ENCODE measurements at places on chromosomes 7 and 10.

DNA sequence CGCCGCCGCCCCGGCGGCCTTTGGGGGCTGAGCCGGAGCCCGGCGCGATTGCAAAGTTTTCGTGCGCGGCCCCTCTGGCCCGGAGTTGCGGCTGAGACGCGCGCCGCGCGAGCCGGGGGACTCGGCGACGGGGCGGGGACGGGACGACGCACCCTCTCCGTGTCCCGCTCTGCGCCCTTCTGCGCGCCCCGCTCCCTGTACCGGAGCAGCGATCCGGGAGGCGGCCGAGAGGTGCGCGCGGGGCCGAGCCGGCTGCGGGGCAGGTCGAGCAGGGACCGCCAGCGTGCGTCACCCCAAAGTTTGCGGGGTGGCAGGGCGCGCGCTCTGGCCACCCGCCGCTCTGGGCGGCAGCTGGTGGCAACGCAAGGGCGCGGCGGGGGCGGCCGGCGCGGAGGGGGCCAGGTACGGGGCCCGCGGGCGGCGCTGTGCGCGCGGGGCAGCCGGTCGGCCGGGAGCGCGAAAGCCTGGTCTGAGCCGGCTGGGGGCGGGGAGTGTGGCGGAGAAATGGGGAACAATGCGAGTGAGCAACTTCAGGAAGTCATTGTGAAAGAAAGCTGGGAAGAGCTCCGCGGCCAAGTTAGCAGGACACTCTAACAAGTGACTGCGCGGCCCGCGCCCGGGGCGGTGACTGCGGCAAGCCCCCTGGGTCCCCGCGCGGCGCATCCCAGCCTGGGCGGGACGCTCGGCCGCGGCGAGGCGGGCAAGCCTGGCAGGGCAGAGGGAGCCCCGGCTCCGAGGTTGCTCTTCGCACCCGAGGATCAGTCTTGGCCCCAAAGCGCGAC, at the start of gene IKZF1:
Gene IKZF1, plus strand, starts transcription at position 588 of the 782 bp plus-strand sequence. CDS start 14,346 bp downstream, outside the sequence.
- DNase-seq, result peak; percentile 65

DNA sequence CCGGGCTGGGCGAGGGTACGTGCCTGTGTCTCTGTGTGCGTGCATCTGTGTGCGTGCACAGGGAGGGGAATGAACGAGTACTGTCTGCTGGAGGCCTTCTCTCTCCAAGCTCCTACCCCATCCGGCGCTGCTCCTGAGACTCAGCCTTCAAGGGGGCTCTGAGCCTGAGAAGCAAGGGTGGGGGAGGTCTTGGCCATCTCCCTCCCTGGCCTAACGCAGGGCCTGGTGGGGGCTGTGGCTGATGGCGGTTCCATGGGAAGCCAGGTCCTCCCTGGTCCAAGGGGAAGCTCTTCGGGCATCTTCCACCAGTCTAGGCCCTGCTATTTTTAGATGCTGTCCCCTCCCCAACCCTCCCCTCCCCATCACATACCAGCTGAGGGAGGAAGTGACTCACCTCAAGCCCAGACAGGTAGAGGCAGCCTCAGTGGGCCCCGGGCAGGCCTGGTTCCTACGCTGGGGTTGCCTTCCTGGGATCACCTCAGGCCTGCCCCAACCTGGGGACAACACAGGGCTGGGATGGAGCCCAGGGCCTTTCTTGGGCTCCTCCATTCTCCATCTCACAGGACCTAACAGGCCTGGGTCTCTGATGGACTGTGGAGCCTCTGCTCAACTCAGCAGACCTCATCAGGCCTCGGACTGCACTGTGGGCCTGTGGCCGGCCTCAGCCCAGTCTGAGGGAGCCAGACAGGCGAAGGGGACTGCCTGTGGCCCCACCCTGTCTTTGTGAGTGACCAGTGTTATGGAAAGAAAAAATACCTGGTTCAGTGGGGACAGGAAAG, 32.2 kb downstream of the DNAJB12 start:
- no peak for DNase-seq

DNA sequence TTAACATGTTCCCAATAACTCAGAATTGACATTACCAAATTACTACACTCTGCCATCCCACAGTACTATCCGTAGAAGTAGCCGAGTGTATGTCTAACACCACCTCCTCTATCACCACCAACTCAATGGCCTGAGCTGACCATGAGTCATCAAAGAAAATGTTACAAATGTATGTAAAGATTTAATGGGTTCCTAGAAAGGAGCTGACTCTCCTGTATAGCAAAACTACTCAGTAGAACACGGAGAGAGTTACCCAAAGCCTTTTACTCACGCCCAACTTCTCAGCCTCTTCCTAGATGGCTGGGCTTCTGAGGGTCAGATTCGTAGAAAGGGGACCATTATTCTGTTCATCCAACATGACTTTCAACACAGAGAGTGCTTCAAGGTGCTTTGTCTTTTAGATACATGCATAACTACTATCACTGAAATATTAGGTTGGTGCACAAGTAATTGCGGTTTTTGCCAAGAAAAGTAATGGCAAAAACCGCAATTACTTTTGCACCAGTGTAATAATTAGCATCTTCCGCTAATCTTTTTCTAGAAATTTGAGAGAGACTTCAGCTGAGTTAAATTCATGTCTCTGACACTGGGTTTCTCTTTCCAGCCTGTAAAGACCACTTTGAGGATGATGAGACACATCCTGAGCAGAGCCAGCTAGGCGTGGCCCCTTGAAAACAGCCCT, 24.0 kb upstream of the NANOS1 start:
- no peak for DNase-seq

DNA sequence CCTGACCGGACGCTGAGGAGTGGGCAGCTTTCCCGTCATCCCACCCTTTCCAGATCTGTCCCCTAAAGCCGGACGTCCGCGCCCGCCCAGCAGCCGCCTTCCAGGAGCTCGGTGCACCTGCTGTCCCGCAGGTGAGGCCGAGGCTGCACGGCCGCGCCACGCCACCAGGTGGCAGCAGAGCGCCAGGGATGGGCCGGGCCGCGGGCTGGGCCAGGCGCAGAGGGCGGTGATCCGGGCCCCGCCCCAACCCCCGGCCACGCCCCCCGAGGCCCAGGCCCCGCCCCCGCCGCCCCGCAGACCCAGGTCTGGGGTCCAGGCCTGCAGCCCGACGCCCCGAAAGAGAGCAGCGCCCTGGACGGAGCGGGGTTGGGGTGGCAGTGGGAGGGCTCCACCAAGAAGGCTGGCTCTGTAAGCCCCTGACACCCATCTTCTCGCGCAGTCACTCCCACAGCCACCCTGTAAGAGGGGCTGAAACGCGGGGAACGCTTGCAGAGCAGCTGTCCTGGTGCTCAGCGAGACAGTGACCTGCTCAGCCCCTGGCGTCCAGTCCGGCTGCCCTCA, 32.2 kb downstream of the FOXL3 start:
- DNase-seq, result peak; percentile 78

DNA sequence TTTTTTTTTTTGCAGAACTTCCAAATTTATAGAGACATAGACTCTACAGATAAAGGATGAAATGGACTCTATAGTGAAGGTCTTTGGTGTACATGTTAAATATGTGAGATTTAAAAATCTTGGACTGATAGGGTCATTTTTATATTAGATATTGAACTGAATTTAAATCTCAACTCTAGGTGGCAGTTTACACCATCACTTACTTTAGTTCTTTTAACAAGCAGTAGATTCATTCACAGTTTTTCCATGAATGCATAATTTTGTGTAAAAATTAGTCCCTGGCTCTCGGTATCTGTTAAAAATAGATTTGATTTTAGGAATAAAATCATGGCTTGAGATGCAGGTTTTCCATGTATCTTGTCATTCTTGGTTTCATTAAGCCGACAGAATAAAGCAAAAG, 31.1 kb upstream of the SNX13 start:
- DNase-seq, result no peak

- DNase-seq, result no peak
These were observed 236.0 kb upstream of the NRP1 start for GRCh38 chr10:33570495-33570894.

GRCh38 chr10:120042705-120043104, 150.2 kb downstream of the SEC23IP start:
- no peak for DNase-seq

- peak; percentile 21 for DNase-seq
These were observed 36.6 kb downstream of the SRPK2 start for GRCh38 chr7:105352018-105352612.

GRCh38 chr7:5448378-5449037, 24.9 kb upstream of the TNRC18 start:
- DNase-seq, result no peak

GRCh38 chr10:124642088-124642710, 102.0 kb downstream of the FAM53B start:
- DNase-seq, result no peak

DNA sequence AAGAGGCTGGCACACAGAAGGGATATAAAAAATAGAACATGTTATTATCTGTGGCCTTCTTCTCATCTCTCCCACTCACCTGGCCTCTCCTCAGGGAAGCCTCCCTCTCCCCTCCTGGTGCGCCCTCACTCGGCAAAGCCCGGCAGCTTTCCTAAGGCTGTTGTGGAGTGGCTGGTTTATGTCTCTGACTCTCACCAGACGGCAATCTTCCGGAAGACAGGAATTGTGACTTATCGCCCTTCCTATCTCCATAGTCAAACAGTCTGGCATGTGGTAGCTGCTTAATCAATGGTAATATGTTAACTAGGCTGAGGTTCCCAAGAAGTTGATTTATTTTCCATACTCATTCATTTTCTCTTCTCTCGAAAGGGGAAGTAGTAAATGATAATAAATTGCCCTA, 78.7 kb downstream of the ATXN7L1 start:
- DNase-seq, result no peak

DNA sequence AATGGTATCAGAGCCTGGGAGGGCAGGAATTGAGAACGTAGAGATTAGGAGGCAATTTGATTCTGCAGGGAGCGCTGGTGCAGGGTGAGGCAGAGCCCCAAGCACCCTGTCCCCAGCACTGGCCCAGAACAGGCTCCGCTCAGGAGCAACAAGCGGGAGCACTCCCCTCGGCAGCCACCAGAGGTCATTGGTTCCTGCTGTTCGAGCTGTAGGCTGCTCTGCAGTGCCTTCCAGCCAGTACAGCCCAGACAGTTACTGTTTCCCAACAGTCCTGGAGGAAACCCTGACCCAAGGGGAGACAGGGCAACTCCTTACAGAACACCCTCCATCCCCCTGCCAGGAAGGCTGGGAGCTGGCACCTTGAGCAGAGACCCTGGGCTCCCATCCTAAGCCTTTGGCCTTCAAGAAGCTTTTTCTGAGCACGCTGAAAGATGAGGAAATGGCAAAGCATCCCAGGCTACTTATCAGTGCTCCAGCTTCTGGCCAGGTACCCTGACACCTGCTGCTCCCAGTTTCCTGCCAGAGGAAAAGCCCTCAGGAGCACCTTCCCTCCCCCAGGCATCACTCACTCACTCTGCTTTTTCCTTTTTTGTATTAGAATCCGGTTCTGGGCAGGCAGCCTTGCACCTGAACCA, 71.2 kb upstream of the EFCAB10 start:
- DNase-seq, result peak; percentile 49

DNA sequence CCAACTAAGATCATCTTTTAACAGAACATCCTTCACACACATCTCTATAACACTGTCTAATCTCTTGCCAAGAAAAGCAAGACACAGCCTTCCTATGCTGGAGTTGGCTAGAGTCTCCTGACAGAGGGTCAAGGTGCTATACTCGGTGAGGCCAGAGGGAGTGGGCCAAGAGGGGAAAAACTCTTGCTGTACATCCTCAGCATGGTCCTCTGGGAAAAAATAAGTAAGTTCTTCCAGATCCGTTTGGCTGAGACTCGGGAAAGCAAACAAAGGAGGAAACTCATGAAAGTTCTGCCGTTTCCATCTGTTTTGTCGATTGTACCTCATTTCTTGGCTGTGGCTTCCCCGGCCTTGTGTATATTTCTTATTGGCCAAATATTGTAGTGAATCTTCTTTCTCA, 33.9 kb downstream of the VWDE start:
- DNase-seq, result no peak

Measured in stimulated activated CD8-positive, alpha-beta memory T cell treated with anti-CD3 and anti-CD28 coated beads, Interleukin-4, amount 100 ng/mL, for 24 hours (primary cell).